Stimulated activated CD8-positive, alpha-beta memory T cell treated with anti-CD3 and anti-CD28 coated beads, Interleukin-4, amount 100 ng/mL, for 48 hours (primary cell): ENCODE measurements at places on chromosomes 1 and 21.

- DNase-seq, result no peak
Observed at GRCh38 chr1:233412812-233413211, 85.3 kb downstream of the MAP3K21 start.

GRCh38 chr1:205313563-205314308, 7.8 kb downstream of the NUAK2 start:
- peak; percentile 58 for DNase-seq

DNA sequence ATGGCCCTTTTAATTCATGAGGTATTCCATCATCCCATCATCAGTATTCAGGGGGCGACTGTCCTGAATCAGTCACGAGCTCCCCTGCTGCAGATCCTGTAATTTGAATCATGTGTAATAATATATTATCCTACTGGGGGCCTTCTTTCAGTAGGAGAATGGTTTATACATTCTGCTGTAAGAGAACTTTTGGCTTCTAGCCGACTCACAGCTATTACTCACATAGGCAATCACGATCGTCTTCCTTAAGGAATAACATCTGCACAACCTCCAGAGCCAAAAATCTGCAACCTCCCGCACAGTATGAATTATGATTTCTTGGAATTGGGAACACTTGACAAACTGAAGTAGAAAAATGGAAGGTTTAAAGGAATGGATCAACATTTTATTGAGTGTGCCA, 343.0 kb downstream of the USP25 start:
- DNase-seq, result no peak

- DNase-seq, result no peak
Observed at GRCh38 chr21:26226724-26227123, 56.2 kb upstream of the APP start.

DNA sequence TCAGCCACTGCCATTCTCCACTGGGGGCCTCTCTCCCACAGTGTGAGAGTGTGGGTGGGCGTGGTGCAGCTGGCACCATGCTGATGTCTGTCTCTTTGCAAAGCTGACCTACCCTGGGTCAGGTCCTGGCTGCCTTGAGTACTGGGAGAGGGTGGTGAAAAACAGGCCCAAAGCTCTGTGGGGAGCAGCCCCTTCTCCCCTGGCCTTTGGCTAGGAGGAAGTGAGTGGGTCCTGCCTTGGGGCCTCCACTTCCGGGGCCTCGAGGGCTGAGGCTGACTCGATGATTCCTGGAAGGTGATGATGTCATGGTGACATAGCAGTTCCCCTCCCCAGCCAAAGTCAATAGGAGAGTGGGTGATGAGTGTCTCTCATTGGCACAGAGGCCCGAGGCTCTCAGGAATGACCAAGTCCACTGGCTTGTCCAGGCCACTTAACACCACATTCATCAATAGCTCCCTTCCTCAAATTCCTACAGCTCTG, 53.0 kb downstream of the IER5 start:
- DNase-seq, result peak; percentile 79

DNA sequence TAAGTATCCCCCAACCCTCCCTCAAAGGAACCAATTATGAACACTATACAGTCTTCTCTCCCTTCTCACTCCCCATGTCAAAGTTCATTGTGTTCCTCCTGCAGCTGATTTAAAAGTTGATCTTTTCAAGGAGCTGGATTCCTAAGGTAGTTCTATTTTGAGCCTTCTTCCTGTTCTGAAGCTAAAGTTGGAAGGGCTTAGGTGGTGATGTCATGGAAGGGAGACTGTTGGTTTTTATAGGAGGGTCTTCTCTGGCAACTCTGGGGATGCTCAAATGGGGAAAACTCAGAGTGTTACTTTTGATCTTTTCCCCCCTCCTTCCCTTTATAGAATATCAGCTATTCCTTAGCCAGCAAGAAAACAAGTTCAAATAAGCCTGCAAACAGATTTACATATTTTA, 83.0 kb upstream of the AK4 start:
- DNase-seq, result no peak

DNA sequence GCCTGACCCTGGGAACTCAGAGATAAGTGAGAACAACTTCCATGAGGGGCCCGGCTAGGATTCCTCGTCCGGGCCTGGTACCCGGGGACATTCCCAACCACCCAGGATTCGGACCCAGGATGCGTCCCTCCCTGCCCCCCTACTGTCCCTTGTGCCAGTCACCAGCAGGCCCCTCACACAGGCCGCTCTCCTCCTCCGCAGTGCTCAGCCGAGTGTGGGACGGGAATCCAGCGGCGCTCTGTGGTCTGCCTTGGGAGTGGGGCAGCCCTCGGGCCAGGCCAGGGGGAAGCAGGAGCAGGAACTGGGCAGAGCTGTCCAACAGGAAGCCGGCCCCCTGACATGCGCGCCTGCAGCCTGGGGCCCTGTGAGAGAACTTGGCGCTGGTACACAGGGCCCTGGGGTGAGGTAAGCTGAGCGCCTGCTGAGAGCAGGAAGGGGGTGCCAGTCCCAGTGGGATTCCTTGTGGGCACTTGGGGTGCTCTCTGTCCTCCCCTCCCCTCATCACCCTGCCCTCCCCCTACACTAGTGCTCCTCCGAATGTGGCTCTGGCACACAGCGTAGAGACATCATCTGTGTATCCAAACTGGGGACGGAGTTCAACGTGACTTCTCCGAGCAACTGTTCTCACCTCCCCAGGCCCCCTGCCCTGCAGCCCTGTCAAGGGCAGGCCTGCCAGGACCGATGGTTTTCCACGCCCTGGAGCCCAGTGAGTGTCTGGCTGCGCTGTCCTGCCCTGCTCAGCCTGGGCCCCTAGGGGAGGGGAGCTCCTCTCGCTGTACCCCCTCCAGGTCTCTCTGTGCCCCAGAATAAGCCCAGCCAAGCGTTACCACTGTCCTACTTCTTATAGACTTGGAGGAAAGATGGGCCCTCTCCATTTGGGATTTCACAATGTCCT, 9.8 kb downstream of the ADAMTSL4 start:
- no peak for DNase-seq

DNA sequence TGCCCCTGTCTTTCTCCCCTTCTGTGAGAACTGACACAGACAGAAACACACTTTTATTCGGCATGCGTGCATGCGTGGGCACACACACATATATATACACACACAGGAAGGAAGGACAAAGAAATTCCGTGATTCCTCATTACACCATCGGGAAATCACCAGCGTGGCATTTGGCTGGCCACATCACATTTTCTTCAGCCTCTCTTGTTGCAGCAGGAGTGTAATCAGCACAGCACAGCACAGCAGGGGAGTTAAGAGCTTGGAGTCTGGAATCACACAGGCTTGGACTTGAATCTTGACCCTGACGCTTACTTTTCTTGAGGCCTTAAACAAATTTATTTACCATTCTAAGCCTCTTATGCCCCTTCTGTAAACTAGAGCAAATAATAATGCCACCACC, 45.3 kb upstream of the EPHA8 start:
- DNase-seq, result no peak

DNA sequence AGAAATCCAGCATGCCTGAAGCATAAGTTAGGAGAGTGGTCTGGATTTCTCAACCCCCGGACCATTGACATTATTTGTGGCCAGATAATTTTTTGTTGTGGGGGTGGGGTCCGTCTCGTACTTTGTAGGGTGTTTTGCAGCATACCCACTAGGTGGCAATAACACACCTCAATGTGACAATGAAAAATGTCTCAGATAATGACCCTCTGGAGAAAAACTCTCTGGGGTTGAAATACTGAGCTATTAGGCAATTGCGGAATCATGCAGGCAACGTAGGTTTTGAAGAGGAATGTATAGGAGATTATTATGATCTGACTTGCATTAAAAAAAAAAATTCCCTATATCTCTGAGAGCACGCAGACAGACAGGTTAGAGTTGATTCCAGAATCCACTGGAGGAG, 25.3 kb upstream of the RRP15 start:
- no peak for DNase-seq

GRCh38 chr1:25700144-25700523, 83.5 kb downstream of the MAN1C1 start:
- DNase-seq, result no peak

DNA sequence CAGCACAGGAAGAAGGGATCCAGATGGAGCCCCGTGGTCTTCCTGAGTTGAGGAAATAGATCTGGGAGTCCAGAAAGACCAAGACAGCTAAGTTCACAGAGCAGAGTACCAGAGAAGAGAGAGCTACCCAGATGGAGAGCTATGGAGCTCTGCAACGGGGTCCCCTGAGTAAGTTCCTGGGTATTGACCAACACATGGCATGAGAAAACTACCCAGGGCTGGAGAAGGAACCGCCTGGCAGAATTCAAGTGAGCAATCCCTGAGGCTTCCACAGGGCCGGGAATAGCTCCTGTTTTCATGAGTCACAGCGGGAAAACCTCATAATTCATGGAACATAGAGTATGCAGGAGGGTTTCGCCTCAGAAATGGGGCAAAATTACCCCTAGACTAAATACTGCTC, 19.7 kb downstream of the STPG1 start:
- no peak for DNase-seq
